ENCODE measurements at places on chromosomes 4 and X.

DNA sequence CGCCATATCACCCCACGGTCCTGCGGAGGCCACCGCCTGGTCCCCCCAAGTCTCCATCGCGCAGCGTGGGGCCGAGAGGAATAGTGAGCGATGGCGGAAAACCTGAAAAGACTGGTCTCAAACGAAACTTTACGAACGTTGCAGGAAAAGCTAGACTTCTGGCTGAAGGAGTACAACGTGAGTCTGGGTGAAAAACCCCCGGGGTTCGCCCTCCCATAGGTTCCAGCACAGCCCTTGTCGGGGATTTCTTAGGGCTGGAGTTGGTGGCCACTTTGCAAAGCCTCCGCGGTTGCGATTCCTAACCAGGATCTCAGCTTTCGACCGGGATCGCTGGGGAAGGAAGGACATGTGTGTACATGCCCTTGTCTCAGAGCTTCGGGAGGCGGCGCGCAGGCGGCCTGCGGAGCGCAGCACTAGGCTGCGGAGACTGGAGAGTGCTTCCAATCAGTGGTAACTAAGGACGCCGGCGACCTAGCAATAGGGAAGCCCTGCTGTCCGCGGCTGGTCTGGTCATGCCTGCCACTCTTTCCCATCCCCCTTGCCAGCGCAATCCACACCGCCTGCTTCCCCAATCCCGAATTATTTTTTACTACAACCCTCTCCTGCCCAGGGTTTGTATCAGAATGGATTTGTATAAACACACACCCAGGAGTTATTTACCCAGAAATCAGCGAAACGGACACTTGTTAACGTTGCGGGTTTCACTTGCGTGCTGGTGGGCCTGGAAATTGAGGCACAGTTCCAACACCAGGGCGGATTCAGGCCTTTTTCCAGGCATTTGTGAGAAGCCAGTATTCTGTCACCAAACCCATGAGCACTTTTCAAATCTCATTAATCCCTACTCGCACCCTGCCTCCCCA is 741 bp downstream of the SPATA18 start:
- peaks cover 9% of the 10 kb centered on the region for H3K4me1 ChIP-seq
- H3K36me3 ChIP-seq = no peaks in the 10 kb centered on the region
- peaks cover 65% of the 10 kb centered on the region for H3K27me3 ChIP-seq
- peak overlapping the region; percentile 72 for H3K4me3 ChIP-seq

GRCh38 chrX:21821875-21822274 is 17.5 kb upstream of the MBTPS2 start:
- no peak overlapping the region for H3K4me3 ChIP-seq
- H3K36me3 ChIP-seq = no peaks in the 10 kb centered on the region
- no peaks in the 10 kb centered on the region for H3K4me1 ChIP-seq
- DNase-seq = no peak
- H3K27ac ChIP-seq = no peak overlapping the region
- no peaks in the 10 kb centered on the region for H3K27me3 ChIP-seq

DNA sequence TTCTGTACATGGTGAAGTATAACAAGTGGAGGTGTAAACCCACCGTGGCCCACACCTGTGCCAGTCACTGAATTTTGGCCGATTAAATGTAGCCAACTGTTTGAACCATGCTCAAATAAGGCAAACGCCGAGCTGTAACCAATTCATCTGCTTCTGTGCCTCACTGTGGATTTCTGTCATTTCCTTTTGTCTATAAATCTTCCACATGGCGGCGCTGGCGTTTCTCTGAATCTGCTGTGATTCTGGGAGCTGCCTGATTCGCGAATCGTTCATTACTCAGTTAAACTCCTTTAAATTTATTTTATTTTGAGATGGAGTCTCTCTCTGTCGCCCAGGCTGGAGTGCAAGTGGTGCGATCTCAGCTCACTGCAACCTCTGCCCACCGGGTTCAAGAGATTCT is 19.2 kb downstream of the SUPT20HL2 start:
- no peak overlapping the region for H3K27ac ChIP-seq
- H3K4me1 ChIP-seq = no peaks in the 10 kb centered on the region
- H3K27me3 ChIP-seq = peaks cover 48% of the 10 kb centered on the region
- no peak overlapping the region for H3K4me3 ChIP-seq
- DNase-seq = peak; percentile 30
- no peaks in the 10 kb centered on the region for H3K36me3 ChIP-seq

DNA sequence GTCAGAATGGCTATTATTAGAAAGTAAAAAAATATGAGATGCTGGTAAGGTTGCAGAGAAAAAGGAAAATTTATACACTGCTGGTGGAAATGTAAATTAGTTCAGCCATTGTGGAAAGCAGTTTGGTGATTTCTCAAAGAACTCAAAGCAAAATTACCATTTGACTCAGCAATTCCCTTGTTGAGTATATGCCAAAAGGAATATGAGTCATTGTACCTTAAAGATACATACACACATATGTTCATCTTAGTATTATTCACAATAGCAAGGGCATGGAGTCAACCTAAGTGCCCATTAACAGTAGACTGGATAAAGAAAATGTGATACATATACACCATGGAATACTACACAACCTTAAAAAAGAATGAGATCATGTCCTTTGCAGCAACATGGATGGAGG is 148.2 kb downstream of the COMMD8 start:
- H3K4me1 ChIP-seq = peaks cover 10% of the 10 kb centered on the region
- H3K27ac ChIP-seq = no peak overlapping the region
- no peaks in the 10 kb centered on the region for H3K36me3 ChIP-seq
- DNase-seq = peak; percentile 5

DNA sequence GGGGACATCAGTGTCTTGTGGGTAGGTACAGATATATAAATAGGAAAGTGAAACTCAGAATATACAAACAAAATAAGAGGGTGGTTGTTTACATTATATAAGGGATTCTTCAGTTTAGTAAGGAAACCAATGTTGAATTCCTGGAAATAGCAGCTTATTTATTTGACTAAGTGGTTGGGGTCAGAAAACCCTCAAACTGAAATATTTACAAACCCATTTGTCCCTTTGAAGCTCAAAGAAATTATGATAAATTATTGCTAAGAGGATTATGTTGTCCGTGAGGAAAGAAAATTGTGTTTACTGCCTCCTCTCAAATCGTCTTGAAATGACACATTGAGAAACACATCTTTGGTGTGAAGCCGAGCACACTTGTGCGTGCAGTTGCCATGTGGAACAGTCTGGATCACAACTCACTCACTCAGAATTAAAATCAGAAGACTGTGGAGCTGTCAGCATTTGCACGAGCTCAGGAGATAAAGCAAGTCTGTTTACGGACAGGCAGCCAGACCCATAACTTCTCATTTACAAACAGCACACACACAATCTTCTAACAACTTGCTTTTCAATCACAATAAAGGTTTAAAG is 46.8 kb upstream of the SETD7 start:
- H3K27me3 ChIP-seq = peaks cover 14% of the 10 kb centered on the region
- H3K4me1 ChIP-seq = peaks cover 15% of the 10 kb centered on the region
- no peak overlapping the region for H3K27ac ChIP-seq
- no peak overlapping the region for H3K4me3 ChIP-seq
- DNase-seq = no peak

DNA sequence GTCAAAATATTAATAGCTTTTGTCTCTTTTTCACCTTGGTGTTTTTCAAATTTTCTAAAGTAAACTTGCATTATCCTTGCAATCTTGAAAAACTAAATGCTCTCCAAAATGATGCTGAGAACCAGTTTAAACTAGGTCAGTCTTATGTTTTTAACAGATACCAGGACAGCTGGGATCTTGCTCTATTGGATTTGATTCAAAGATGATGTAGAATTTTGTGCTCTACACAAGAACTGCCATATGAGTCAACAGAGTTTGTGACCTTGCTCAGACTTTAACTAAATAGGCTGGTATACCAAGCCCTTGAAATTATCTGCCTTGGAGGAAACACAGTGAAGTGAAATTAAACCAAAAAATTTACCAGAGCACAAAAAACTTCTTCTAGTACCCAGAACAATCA is 991.1 kb downstream of the STPG2 start:
- H3K27me3 ChIP-seq = no peaks in the 10 kb centered on the region
- H3K27ac ChIP-seq = no peak overlapping the region
- no peaks in the 10 kb centered on the region for H3K36me3 ChIP-seq

DNA sequence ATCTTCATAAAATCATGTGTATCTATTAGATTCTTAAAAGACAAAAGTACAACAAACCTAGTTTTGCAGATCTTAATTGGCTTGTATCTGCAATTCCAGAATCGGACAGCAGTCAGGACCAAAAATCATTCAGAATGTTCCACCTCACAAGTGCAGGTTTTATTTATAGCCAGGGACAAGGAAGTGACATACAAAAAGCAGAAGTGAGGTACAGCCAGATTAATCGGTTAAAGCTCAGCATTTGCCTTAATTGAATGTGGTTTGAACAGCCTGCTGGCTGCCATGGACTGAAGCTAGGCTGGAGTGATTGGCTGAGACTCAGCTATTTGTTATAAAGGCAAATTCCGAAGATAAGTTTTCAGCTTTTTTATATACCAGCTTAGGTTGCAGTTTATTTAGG is 932.6 kb downstream of the C4orf33 start:
- no peaks in the 10 kb centered on the region for H3K4me1 ChIP-seq
- H3K36me3 ChIP-seq = no peaks in the 10 kb centered on the region
- DNase-seq = no peak

GRCh38 chr4:76035799-76036380 is at the start of gene CXCL11:
Gene CXCL11 (minus strand): TSS chr4:76036070. CDS start chr4:76035987, 83 bp downstream.
- no peak within 1 kb of the TSS for H3K4me3 ChIP-seq
- peaks cover 5% of the 10 kb centered on the region for H3K4me1 ChIP-seq
- no peak for DNase-seq
- H3K27me3 ChIP-seq = peaks cover 18% of the 10 kb centered on the region
- no peak within 1 kb of the TSS for H3K27ac ChIP-seq

GRCh38 chrX:12946838-12947544 is 27.9 kb upstream of the TMSB4X start:
- peak overlapping the region; percentile 90 for H3K27ac ChIP-seq
- DNase-seq = peak; percentile 78
- no peaks in the 10 kb centered on the region for H3K36me3 ChIP-seq
- peaks cover 26% of the 10 kb centered on the region for H3K27me3 ChIP-seq

DNA sequence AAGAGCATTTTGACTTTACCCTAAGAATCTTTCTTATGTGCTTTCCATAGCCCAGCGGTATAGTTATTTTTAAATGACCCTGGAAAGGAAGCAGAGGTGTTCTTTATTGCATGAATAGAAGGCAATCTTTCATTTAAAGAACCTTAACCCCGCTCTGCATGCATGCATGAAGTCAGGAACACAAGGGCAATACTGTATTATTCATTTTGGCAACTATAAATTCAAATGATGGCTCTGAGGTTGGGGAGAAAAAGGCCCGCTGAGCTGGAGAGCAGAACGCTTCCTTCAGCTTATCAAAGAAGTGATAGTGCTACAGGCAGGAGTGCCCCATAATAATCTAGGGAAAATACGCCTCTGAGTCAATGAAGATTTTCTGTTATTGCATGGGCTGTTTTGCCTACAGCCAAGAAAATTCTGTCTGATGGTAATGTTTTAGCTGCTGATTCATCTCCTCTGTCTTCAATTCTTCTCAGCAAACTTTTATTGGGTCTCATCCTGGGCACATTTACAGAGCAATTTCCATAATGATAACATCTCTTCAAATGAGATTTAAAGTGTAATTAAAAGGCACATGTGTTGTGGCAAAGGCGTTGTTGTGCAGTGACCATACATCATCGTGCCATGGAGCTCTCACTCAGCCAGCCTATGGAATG is 452.2 kb upstream of the FTHL17 start:
- DNase-seq = no peak
- H3K27ac ChIP-seq = no peak overlapping the region
- no peaks in the 10 kb centered on the region for H3K27me3 ChIP-seq

DNA sequence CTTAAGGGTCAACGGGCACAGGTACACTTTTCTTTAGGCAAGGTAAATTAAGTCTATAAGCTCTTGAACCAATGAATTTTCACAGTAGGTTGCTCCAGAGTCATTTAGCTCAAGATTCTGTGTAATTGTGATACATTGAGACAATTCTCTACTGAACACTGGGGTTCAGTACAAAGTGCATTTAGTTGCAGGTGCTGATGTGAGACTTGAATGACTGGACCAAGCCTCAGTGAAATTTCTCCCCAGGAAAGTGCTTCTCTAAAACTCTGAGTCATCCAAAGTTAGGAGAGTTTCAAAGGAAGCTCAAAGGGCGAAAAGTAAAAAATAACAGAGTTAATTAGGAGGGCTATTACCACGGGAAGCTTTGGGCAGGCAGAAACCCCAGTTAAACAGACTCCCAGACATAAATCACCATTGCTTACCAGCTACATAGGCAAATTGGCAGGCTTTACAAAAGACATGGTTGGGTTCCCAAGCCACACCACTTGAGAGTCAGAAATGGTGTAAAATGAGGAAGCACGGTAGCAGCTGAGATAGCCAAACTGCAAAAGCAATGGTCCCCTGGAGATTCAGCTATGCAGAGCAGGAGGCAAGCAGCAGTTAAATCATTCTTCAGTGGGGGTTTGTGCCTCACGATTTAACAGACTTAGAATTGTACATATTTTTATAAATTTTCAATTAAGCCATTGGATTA is 202.6 kb downstream of the PCDH19 start:
- no peaks in the 10 kb centered on the region for H3K4me1 ChIP-seq
- no peaks in the 10 kb centered on the region for H3K36me3 ChIP-seq
- H3K27me3 ChIP-seq = peaks cover 11% of the 10 kb centered on the region
- no peak for DNase-seq

- no peaks in the 10 kb centered on the region for H3K36me3 ChIP-seq
- no peak overlapping the region for H3K4me3 ChIP-seq
- H3K27me3 ChIP-seq = no peaks in the 10 kb centered on the region
Observed at GRCh38 chr4:1500231-1500965, 94.2 kb upstream of the NKX1-1 start.

GRCh38 chr4:176889776-176890175 is 97.1 kb upstream of the VEGFC start:
- H3K4me3 ChIP-seq = no peak overlapping the region
- no peaks in the 10 kb centered on the region for H3K4me1 ChIP-seq
- H3K27me3 ChIP-seq = no peaks in the 10 kb centered on the region
- DNase-seq = no peak
- H3K36me3 ChIP-seq = no peaks in the 10 kb centered on the region

DNA sequence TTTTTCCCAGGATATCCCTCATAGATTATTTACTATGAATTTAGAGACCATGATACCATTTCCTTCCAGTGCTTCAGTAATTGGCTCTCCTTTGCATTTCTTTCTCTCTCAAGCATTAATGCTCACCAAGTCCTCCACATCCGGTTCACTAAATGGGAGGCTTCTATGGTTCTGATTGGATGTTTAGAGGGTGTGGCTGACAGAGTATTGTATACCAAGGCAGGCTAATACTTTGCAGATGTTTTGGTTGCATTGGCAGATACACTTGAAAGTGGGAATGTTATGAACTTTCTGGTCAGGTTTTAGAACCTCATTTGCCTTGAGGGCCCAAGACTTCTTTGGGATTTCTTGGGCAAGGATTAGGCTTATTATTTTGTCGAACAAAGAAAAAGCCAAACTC is 24.2 kb downstream of the CBLL2 start:
- no peaks in the 10 kb centered on the region for H3K36me3 ChIP-seq
- H3K27ac ChIP-seq = no peak overlapping the region

GRCh38 chr4:168636506-168637196 is 139.8 kb downstream of the PALLD start:
- no peaks in the 10 kb centered on the region for H3K36me3 ChIP-seq
- no peak overlapping the region for H3K27ac ChIP-seq
- H3K4me3 ChIP-seq = no peak overlapping the region
- H3K27me3 ChIP-seq = peaks cover 45% of the 10 kb centered on the region
- no peak for DNase-seq

GRCh38 chr4:35151816-35152572 is 1092.3 kb downstream of the ARAP2 start:
- H3K36me3 ChIP-seq = no peaks in the 10 kb centered on the region
- no peak overlapping the region for H3K27ac ChIP-seq
- DNase-seq = no peak
- no peaks in the 10 kb centered on the region for H3K27me3 ChIP-seq

Data from activated T-cell treated with anti-CD3 and anti-CD28 coated beads, Interleukin-2, amount 50 U/mL, for 72 hours (primary cell).